Prostate gland (tissue), 2 donors: ENCODE measurements at places on chromosomes 6 and 20.

- DNase-seq: no peak
Measured at GRCh38 chr6:40473026-40473425, 114.1 kb downstream of the LRFN2 start.

- no peak for DNase-seq
Measured at GRCh38 chr6:1267057-1267732, 44.7 kb upstream of the FOXQ1 start.

- no peak for DNase-seq
Measured at GRCh38 chr6:163289447-163289846, 125.1 kb upstream of the QKI start.

GRCh38 chr6:6700407-6701270 lies 112.1 kb downstream of the LY86 start:
- DNase-seq: no peak

DNA sequence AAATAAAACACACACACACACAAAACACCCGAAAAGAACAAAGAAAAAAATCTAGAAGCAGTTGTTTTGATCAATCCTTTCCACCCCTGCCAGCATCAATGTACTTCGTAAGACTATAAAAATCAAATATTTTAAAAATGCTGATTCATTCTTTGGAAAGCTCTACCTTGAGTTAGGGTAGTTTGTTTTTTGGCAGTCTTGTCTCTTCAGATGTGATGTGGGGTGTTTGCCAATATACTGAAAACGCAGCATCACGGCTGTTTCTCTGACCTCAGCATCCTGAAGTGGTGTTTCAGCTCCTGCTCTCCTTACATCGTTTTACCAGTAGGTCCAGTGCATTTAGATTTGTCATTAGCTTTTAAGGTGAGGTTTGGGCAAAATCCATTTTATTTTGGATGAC lies 526.0 kb downstream of the UTRN start:
- DNase-seq: no peak

- no peak for DNase-seq
Measured at GRCh38 chr20:20272686-20273085, 95.2 kb upstream of the INSM1 start.

DNA sequence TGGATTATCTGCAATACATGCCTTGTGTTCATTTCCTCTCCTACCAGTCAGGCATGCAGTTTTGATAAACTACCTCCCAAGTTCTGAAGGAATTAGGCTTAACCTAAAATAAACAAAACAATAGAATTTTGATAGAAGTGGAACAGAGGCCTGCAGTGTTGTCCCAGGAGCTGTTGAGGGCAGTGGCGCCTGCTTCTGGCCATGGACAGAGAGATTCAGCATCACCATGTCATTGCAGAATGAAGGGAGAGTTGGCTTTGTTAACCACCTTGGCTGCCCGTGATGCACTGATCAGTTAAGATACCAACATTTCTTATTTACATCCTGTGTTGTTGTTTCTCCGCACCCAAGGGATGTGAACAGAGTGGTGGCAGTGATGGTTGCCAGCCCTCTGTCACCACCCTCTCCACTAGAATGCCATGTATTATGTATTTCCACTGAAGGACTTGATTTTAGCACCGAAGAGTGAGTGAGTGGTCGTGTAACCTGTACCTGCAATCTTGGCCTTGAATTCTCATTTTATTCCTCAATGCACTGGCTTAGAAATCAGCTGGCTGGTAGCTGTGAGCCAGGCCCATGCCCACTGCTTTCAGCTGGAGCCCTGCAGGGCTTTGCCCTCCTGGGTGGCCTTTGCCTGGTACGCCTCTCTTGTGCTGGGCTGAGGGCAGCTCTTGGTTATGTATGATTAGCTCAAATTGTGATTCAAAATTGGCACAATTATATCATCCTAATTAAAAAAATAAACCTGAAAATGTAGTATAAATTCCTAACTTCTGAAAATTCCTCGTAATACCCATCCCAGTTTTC lies 56.5 kb downstream of the SHLD1 start:
- no peak for DNase-seq

- DNase-seq: no peak
Measured at GRCh38 chr6:150567380-150567779, 32.3 kb upstream of the PLEKHG1 start.

DNA sequence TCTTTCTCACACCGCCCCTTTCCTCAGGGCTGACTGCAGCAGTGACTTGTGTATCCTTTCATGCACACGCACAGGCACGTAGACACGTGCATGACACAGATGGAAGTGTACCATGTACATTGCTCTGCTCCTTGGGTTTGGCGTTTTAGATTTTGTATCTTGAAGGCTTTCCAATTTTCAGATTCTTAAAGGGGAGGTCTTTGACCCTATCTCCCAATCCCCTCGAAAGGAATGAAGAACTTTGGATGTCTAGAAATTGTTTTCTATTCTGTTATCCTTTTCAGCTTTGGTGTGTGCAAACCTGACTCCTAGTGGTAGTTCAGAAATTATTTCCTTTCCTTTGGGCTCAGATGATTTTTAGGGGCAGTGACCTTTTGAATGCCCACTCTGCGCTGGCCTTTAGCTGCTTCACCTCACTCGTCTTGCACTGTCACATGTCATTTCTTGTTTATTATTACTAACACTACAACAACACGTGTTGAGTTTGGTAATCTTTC lies 63.0 kb downstream of the HIVEP1 start:
- no peak for DNase-seq

DNA sequence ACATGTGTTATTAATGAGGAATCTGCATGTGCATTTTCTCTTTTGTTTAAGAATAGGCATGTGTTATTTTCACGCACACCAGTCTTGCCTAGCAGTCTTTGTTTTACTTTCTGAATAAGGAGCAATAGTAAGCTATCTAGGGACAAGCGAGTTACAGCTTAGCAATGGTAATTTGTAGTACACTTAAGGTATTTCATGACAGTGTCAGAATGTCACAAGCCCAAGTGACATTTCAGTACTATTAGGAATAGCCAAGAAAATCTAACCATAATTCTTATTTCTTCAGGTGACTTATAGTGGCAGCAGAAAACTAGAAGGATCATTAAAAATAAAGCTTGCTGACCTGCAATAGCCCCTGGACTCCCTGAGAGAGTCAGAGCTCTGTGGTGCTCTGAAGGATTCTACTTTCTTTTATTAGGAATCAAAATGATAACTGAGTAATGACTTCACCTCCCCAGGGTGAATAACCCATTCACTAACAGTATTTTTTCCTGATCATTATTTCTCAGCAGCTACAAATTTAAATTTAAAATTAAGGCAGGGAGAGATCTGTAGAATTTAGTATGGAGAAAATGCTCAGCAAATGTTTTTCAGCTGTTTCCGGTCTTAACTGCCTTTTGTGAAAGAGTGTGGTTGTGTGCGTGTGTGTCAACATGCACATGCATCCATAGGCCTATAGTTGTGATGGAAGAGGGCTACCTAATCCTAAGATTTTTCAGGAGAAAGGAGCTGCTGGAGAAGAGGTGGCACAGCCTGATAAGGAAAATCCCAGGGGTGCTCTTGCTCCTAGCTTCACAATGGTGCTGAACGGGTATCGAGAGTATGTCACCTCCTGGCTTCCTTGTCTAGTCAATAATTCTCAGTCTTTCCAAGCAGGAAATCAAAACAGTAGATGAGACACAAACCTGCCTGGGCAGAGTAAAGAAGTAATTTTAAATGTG lies 90.0 kb upstream of the BEND3 start:
- DNase-seq: no peak

GRCh38 chr6:52186480-52186879 lies 305 bp downstream of the IL17A start:
- DNase-seq: no peak

DNA sequence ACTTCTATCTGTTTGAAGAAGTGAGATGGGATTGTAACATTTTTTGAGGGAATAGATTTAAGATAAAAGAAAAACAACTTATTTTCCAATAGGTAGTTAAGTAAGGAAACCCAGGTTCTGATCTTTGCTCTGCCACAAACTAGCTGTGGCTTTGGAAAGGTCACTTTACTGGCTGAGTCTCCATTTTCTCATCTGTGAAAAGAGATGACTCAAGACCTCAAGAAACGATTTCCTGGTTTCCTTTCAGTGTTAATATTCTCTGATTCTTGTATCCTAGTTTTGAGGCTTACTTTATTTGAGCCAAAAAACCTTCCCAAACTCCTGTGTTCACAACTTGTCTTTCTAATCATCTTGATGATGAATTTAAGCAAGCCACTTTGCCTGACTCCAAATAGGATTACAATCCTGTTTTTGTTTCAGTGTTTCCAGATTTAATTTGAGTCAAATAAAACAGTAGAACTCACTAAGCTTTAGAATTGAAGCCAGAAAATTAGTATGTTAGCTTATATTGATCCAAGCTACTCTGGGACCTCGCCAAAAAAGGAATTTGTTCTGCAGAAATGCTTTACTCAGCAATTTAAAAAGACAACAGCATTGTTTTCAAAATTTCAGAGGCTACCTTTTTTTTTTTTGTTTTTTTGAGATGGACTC lies 51.1 kb downstream of the ENPP1 start:
- no peak for DNase-seq

DNA sequence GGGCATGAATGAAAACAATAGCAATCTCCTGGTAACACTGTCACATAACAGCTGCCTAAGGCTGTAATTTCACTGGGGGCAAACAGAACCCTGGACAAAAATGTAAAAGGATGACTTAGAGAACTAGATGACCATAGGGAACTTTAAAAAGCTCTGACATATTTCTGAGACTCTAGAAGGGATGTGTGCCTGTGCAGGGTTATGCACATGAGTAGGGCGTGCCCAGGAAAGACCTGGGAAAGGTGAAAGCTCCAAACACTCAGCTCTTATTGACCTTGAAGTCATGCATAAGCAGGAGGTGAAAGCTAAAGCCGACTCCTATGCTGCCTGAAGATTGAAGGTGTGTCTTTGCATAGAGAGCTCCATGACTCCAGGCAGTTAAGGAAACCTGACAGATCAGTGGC lies 118.4 kb upstream of the BTBD3 start:
- DNase-seq: no peak

DNA sequence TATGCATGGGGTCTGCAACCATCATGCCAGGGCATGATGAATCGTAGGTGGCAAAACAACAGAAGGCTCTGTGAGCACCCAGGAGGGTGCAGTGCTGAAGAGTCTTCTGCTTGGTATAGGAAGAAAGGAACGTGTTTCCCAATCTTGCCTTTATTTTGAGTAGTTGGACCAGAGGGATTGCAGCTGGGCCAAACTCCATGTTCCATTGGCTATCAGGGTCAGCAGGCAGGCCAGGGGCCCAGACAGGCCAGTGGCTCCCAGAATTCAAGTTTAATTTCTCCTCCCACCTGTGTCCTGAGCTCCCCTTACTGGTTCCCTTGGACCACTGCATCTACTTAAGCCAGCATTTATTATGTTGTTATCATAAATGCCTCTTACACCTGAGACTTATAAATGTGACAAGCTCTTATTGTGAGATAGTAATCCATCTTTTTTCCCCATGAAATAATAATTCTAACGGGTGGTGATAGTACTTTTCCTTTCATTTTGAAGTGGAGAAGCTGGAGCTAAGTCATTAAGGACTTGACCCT lies 918 bp upstream of the TRIM38 start:
- DNase-seq: no peak

DNA sequence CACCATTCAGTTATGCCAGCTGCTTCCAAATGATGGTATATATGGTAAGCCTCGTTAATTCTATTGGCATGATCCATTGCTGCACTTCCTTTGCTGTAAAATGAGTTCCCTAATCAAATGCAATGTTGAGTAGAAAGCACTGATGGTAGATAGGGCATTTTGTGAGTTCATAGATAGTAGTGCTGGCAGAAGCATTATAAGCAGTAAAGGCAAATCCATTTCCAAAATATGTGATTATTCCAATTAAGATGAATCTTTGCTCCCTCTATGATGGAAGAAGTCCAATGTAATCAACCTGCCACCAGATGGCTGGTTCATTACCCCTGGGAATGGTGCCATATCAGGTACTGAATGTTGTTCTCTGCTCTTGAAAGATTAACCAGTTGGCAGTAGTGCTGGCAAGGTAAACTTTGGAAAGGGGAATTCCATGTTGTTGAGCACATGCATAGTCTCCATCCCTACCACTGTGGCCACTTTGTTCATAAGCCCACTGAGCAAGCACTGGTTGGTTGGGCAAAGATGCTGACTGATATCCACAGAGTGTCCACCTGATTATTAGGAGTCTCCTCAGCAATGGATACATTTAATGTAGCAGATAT lies 5.6 kb upstream of the TBPL1 start:
- peak; percentile 13 for DNase-seq

GRCh38 chr6:33759887-33760629 lies 13.4 kb upstream of the IP6K3 start:
- DNase-seq: no peak

- peak; percentile 7 for DNase-seq
Measured at GRCh38 chr20:16740365-16741072, 7.6 kb upstream of the OTOR start.

DNA sequence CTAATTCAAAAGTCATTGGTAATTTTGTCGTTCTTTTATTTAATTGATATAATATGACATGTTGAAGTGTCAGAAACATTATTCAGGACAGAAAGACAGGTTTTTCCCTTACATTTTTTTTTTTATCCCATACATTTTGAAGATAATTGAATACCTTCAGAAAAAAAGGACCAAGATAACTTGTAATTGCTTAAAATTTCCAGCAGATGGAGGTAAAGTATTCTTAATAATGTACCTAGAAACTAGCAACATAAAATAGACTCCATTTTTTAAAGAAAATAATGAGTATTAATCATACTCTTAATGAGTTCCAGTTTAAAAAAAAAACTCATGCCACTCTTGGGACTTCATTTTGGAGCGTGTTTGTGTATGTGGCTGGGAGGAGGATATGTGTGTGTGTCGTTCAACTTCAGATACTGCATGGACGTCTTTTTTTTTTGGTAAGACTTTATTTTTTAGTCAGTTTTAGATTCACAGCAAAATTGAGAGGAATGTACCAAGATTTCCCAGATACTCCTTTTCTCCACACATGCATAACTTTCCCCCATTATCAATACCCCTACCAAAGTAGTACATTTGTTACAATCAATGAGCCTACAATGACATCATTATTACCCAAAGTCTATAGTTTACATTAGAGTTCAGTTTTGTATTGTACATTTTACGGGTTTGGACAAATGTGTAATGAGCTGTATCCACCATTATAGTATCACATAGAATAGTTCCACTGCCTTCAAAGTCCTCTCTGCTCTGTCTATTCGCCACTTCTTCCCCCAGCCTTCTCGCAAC lies 79.4 kb downstream of the ROS1 start:
- DNase-seq: no peak

GRCh38 chr6:55448451-55448850 lies 121.2 kb downstream of the GFRAL start:
- DNase-seq: no peak

DNA sequence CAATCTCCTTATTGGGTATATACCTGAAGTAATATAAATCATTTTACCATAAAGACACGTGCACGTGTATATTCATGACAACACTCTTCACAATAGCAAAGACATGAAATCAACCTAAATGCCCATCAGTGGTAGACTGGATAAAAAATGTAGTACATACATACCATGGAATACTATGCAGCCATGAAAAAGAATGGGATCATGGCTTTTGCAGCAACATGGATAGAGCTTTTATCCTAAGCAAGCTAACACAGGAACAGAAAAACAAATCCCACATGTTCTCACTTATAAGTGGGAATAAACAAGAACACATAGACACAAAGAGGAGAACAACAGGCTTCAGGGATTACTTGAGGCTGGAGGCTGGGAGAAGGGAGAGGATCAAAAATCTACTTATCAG lies 208.3 kb upstream of the QKI start:
- DNase-seq: no peak
